ENCODE measurements at places on chromosomes 12 and 14. TPM values are rescaled to one million over a fixed set of nuclear protein-coding genes. Genes with fewer than 3 reads are reported as not detected.

The ACOT6 gene
- total RNA-seq: not detected

The MPHOSPH9 gene
- 31.1 TPM for total RNA-seq

The UBE3B gene
- total RNA-seq: 18.0 TPM

The METTL3 gene
- total RNA-seq: 88.2 TPM

The ZC3H14 gene
- 34.2 TPM for total RNA-seq

The CD69 gene
- 3.7 TPM for total RNA-seq

The JAG2 gene
- total RNA-seq: 197 TPM

The PMEL gene
- total RNA-seq: 0.81 TPM

The TTC6 gene
- not detected for total RNA-seq

The TMEM63C gene
- total RNA-seq: 0.65 TPM

The PRPH gene
- total RNA-seq: not detected

The CLEC4E gene
- total RNA-seq: not detected

The MED6 gene
- total RNA-seq: 26.1 TPM

The SLC25A47 gene
- not detected for total RNA-seq

The AMDHD1 gene
- total RNA-seq: 0.06 TPM

The LGR5 gene
- not detected for total RNA-seq

The CLEC12A gene
- not detected for total RNA-seq

The PROX2 gene
- total RNA-seq: not detected

The HNF1A gene
- not detected for total RNA-seq

The RTN1 gene
- total RNA-seq: 0.16 TPM

The KRT6C gene
- not detected for total RNA-seq

The SLC17A8 gene
- total RNA-seq: not detected

The DIO3 gene
- not detected for total RNA-seq

The JDP2 gene
- 10.4 TPM for total RNA-seq

The KRT77 gene
- not detected for total RNA-seq

The SLCO1B1 gene
- not detected for total RNA-seq

The MYH6 gene
- not detected for total RNA-seq
